ENCODE measurements at places on chromosomes 3 and 15. TPM values are rescaled to one million over a fixed set of nuclear protein-coding genes. Genes with fewer than 3 reads are reported as not detected.

The U2SURP gene
- 25.4 TPM for total RNA-seq

The HESX1 gene
- total RNA-seq: not detected

The TPM1 gene
- 44.3 TPM for total RNA-seq

The GOLIM4 gene
- total RNA-seq: 29.6 TPM

The SLC25A20 gene
- total RNA-seq: 16.8 TPM

The HYAL1 gene
- total RNA-seq: 6.1 TPM

The MEX3B gene
- total RNA-seq: not detected

The RBP2 gene
- total RNA-seq: not detected

The BCL2A1 gene
- not detected for total RNA-seq

The CLDN16 gene
- total RNA-seq: not detected

The MKRN3 gene
- total RNA-seq: 2.7 TPM

The SNURF gene
- total RNA-seq: not detected

The TMEM45A gene
- total RNA-seq: 6.7 TPM

The CCR8 gene
- total RNA-seq: not detected

The WDR93 gene
- total RNA-seq: not detected

The SNTN gene
- total RNA-seq: not detected

The SENP8 gene
- total RNA-seq: 2.8 TPM

The CPNE9 gene
- total RNA-seq: not detected

DNA sequence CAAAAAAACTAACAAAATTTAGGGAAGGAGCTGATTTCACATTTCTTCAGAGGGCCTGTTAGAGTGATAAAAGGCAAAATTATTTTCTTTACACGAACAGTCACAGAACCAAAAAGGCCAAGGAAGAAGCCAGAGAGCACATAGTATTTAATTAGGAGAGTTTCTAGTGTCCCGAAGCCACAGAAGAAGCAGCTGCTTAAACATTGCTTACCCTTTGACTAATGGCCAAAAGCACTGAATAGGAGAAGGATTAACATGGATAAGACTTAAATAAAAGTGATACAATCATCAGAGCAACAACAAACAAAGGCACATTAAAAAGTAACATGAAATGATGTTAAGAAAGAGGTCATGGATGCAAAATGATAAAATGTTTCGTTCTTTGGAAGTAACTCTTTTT lies 98.6 kb downstream of the CHL1 start:
- DNase-seq: no peak
- H3K4me3 ChIP-seq: no peak overlapping the region
- no peaks in the 10 kb centered on the region for H3K36me3 ChIP-seq

DNA sequence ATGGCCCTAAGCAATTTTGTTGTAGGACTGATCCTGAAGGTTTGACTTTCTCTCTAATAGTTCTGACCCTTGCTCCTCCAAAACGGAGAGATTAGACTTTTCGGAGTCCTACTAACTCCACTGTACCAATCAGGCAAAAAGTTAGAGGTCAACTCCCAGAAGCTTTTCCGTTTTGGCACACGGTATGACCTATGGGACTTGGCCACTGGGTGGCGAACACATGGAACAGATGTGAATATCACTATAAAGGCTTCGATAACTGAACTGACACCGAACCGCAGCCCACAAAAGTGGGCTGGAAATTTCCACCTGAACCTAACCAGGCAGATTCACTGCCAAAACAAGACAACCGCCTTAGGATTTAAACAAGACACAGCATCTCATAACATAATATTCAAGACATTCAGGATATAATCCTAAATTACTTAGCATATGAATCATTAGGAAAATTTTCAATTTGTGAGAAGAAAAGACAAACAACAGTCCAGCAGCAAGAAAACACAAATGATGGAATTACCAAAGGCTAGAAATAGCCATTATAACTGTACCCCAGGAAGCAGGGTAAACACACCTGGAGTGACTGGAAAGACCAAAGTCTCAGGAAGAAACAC lies 12.2 kb upstream of the TM2D3 start:
- no peaks in the 10 kb centered on the region for H3K4me1 ChIP-seq
- H3K4me3 ChIP-seq: no peak overlapping the region
- H3K27me3 ChIP-seq: no peaks in the 10 kb centered on the region
- no peak for DNase-seq
- no peak overlapping the region for H3K27ac ChIP-seq

- H3K27me3 ChIP-seq: no peaks in the 10 kb centered on the region
- no peak for DNase-seq
- no peak overlapping the region for H3K27ac ChIP-seq
- no peaks in the 10 kb centered on the region for H3K36me3 ChIP-seq
These were observed 44.2 kb upstream of the GNB4 start for GRCh38 chr3:179495483-179495882.

- no peaks in the 10 kb centered on the region for H3K36me3 ChIP-seq
- H3K27ac ChIP-seq: no peak overlapping the region
- H3K4me3 ChIP-seq: no peak overlapping the region
- H3K4me1 ChIP-seq: no peaks in the 10 kb centered on the region
- no peaks in the 10 kb centered on the region for H3K27me3 ChIP-seq
These were observed 159.0 kb upstream of the VEPH1 start for GRCh38 chr3:157662171-157662570.

DNA sequence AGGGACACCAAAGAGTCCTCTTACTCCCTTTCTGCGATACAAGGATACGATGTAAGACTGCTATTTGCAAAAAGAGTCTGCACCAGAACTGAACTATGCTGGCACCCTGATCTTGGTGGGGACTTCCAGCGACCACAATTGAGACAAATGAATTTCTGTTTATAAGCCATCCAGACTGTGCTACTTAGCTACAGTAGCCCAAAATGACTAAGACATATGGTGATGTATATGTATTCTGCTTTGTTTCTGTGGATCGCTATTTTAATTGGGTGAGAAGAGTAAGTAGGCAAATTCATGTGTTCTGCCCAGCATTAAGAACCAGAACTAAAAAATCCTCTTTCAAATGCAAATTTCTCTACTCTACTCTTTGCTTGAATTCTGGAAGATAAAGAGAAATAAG lies 720.9 kb downstream of the DIPK2A start:
- no peaks in the 10 kb centered on the region for H3K4me1 ChIP-seq
- H3K27me3 ChIP-seq: no peaks in the 10 kb centered on the region

- peak overlapping the region; percentile 100 for H3K27ac ChIP-seq
- H3K4me1 ChIP-seq: peaks cover 19% of the 10 kb centered on the region
- peak; percentile 92 for DNase-seq
- H3K36me3 ChIP-seq: no peaks in the 10 kb centered on the region
- peak overlapping the region; percentile 83 for H3K4me3 ChIP-seq
These were observed 445 bp upstream of the MSL2 start for GRCh38 chr3:136196401-136197158.

- no peak overlapping the region for H3K4me3 ChIP-seq
- peaks cover 3% of the 10 kb centered on the region for H3K4me1 ChIP-seq
- H3K36me3 ChIP-seq: no peaks in the 10 kb centered on the region
- DNase-seq: no peak
These were observed 2.7 kb upstream of the FNDC3B start for GRCh38 chr3:172036541-172037215.

- no peaks in the 10 kb centered on the region for H3K36me3 ChIP-seq
- H3K27me3 ChIP-seq: no peaks in the 10 kb centered on the region
- no peak overlapping the region for H3K4me3 ChIP-seq
- H3K27ac ChIP-seq: no peak overlapping the region
These were observed 45.7 kb downstream of the WDR76 start for GRCh38 chr15:43872416-43873020.

GRCh38 chr3:128068156-128068620 lies 16.0 kb downstream of the SEC61A1 start:
- H3K4me3 ChIP-seq: no peak overlapping the region
- no peak for DNase-seq
- H3K36me3 ChIP-seq: peaks cover 100% of the 10 kb centered on the region
- no peak overlapping the region for H3K27ac ChIP-seq
- H3K4me1 ChIP-seq: no peaks in the 10 kb centered on the region

GRCh38 chr15:55590788-55591187 lies 2.6 kb upstream of the PYGO1 start:
- H3K36me3 ChIP-seq: no peaks in the 10 kb centered on the region
- peaks cover 28% of the 10 kb centered on the region for H3K4me1 ChIP-seq
- no peaks in the 10 kb centered on the region for H3K27me3 ChIP-seq
- no peak overlapping the region for H3K4me3 ChIP-seq
- H3K27ac ChIP-seq: no peak overlapping the region

- no peak for DNase-seq
- peaks cover 8% of the 10 kb centered on the region for H3K27me3 ChIP-seq
- H3K27ac ChIP-seq: no peak overlapping the region
- peaks cover 25% of the 10 kb centered on the region for H3K4me1 ChIP-seq
These were observed 188.7 kb upstream of the LINGO1 start for GRCh38 chr15:77821188-77821958.

DNA sequence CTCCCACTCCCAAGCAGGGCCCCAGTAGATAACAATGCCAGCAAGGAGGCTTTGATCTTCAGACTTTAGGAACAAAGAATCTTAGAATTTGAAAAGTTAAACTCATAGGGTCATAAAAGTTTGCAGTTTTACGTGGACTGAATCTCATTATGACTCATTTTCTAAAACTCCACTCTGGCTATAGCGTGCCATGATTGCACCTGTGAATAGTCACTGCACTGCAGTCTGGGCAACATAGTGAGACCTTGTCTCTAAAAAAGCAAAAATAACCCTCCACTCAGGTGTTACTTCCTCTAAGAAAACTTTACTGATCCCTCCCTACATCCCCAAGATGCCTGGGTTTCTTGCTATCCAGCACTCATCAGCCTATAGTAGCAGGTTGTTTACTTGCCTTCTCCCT lies 104.5 kb downstream of the IL20RB start:
- H3K36me3 ChIP-seq: no peaks in the 10 kb centered on the region
- H3K27ac ChIP-seq: no peak overlapping the region
- no peaks in the 10 kb centered on the region for H3K27me3 ChIP-seq
- no peak overlapping the region for H3K4me3 ChIP-seq

DNA sequence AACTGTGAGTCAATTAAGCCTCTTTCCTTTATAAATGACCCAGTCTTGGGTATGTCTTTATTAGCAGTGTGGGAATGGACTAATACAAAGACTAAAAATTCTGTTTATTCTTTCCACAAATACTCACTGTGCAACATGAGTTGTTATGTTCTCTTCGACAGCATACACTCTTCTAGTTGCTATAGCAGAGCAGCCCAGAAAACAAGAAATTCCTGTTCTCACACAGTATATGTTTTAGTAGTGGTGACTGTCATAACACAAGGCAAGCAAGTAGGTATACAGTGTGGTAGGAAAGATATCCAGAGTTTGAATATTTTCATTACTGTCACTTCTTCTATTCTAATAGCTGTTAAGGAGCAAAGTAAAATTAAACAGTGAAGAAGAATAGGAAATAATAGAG lies 453.3 kb downstream of the ROBO1 start:
- peak overlapping the region; percentile 39 for H3K27ac ChIP-seq
- no peaks in the 10 kb centered on the region for H3K36me3 ChIP-seq
- DNase-seq: no peak
- H3K27me3 ChIP-seq: no peaks in the 10 kb centered on the region

GRCh38 chr15:27059610-27060202 lies 88.7 kb downstream of the GABRG3 start:
- no peak overlapping the region for H3K4me3 ChIP-seq
- no peak overlapping the region for H3K27ac ChIP-seq
- H3K36me3 ChIP-seq: no peaks in the 10 kb centered on the region
- DNase-seq: no peak

DNA sequence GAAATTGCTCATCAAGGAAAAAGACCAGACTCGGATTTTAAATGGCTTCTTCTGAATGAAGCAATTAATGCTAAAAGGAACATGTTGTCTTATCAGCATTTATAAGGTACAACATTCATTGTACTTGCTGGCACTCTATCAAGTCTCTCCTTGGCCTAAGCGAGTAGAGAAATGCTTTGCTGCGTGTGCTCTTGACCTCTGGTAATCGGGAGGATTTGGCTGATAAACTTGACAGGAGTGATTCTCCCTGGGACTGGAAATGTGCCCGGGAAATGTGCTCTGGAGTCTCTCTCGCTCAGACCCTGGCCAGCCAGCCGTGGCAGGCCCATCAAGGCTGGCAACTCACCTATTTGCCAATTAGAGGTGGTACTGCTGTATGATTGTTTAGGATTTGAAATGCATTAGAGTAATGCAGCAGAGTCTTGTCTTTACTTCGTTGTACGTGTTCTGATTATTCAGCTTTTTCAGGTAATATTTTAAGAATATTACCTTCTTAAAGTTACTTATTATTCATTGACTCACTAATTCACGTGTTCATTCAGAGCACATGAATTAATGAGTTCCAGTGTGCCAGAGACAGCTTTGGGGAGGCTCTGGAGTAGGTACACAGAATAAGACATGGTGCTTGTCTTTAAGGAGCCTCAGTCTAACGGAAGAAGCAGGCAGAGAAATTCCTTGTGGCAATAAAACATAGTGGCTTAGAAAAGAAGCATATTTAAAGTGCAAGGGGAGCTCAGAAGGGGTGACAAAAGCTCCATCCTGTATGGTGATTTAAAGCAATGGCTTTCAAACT lies 48.0 kb upstream of the TPRG1 start:
- H3K36me3 ChIP-seq: no peaks in the 10 kb centered on the region
- no peak overlapping the region for H3K4me3 ChIP-seq
- H3K27me3 ChIP-seq: no peaks in the 10 kb centered on the region
- H3K27ac ChIP-seq: peak overlapping the region; percentile 59

DNA sequence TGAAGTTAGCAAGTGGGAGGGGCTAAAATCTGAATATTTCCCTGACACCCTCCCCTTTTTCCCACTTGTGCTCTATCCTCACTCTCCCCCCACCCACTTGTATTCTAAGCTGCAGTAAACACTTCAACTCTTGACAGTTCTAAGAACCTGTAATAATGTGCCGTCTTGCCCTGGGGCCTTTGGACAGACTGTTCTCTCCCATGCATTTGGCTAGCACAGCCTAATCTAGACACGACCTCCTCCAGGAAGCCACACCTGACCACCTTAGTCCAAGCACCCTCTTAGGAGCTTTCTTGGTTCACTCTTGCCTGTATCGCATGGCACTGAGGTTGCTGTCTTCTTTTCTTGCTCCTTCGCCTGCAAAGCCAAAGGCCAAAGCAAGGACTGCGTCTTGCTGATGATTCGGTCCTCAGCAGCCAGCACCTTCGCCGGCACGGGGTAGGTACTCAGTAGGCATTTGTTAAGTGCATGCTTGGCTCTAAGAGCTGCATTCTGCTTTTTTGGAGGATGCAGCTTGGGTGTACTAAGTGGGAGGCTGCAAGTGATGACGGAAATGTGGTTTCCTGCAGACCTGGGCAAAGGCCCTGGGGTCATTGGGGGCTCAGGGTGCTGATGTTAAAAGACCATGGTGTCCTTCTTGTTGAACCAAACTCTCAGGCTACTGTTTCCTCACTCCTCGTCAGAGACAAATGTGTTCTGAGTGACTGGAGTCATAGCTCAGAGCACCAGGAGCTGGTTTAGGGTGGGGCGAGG lies 2.0 kb upstream of the ZNF710 start:
- peaks cover 52% of the 10 kb centered on the region for H3K4me1 ChIP-seq
- peak overlapping the region; percentile 92 for H3K27ac ChIP-seq
- H3K27me3 ChIP-seq: no peaks in the 10 kb centered on the region
- H3K36me3 ChIP-seq: no peaks in the 10 kb centered on the region
- DNase-seq: no peak

- H3K27me3 ChIP-seq: no peaks in the 10 kb centered on the region
- H3K36me3 ChIP-seq: no peaks in the 10 kb centered on the region
- no peak overlapping the region for H3K27ac ChIP-seq
- no peak for DNase-seq
- no peak overlapping the region for H3K4me3 ChIP-seq
These were observed 120.5 kb downstream of the FOXB1 start for GRCh38 chr15:60124460-60125070.

- DNase-seq: no peak
- H3K27me3 ChIP-seq: no peaks in the 10 kb centered on the region
- no peak overlapping the region for H3K27ac ChIP-seq
- no peaks in the 10 kb centered on the region for H3K36me3 ChIP-seq
These were observed 1144.2 kb downstream of the ROBO2 start for GRCh38 chr3:78183906-78184599.

GRCh38 chr3:38582941-38583645 lies 66.4 kb downstream of the SCN5A start:
- H3K4me3 ChIP-seq: no peak overlapping the region
- H3K27ac ChIP-seq: no peak overlapping the region
- no peaks in the 10 kb centered on the region for H3K36me3 ChIP-seq

Data from esophagus squamous epithelium (tissue), 5 donors.